ENCODE measurements at places on chromosomes 12 and 14.

DNA sequence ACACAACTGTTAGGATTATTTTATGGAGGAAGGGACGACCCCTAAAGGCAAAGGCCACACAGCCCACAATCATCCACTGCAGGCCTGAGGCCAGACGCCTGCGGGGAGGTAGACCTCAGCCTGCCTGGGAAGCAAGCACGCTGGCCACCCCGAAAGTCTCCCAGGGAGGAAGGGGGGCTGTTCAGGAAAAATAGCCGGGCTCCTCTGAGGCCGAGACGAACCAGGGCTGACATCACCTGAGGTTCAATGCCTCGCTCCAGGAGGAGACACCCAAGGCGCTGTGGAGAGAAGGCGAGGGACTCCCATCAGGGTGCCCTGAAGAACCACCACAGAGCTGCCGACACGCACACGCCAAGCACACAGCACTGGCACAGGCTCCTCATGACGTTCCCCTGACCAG lies 127.4 kb downstream of the PIWIL1 start:
- no peak for DNase-seq

DNA sequence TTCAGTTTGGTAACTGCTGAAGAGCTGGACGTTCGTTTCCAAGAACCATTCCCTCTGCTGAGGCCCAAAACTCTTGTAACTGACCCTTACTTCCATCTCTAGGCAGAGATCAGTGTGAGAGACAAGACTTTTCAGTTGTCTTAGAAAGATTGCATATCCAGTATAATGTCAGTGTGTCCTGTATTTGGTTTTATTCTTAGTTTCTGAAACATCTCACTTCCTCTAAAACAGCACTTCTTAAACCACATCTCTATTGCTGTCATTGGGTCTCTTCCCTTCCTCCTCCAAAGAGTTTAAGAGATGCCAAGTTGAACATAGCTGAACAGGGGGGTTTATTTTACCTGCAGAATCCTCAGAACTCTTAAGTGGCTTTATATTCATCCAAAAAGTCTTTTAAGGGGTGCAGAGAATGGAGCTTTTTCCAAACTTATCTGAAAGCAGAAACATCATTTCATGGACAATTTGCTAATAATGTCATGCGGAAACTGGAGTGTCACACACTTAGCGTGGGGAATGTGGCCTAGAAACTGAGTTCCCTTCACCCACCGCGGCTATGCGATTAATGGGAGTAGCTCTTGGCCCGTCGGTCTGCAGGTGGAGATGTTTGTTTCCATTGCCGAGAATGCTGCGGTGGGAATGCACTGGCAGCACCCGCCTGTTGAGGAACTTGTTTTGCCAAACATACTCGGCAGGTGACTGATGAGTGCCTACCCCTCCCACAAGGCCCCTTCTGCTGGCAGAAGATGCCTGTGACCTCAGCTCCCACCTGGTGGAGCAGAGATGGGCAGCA lies 148.2 kb downstream of the ADGRD1 start:
- no peak for DNase-seq

DNA sequence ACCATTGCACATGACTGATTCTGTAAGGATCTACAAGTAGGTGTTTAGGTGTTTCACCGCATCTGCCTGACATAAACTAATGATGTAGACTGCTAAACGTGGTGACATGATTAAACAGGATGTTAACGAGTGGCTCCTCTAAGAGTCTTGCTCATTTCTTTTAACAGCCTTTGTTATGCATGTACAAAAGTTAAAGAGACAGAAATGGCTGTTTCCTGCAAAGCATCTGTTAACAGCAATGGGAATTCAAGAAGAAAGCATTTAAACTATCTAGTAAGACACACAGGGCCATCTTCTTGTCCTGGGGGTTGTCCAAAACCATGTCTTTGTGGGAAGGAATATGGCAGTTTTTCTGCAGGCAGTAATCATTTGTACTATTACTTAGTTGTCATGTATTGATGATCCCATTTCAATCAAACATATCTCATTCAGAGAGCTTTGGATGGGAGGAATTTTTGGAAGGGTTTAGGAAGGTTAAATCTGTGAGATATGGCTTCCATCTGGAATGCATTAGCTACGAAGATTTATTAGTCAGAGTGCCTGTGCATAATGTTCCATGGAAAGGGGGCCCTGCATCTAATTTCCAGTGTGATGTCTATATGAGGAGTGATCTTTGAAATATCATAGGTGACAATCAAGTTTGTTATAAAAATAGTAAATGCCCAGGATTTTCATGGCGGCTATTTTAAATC lies 495.1 kb downstream of the EGLN3 start:
- no peak for DNase-seq

- no peak for DNase-seq
Measured at GRCh38 chr14:93955850-93956481, 20.4 kb downstream of the ASB2 start.

DNA sequence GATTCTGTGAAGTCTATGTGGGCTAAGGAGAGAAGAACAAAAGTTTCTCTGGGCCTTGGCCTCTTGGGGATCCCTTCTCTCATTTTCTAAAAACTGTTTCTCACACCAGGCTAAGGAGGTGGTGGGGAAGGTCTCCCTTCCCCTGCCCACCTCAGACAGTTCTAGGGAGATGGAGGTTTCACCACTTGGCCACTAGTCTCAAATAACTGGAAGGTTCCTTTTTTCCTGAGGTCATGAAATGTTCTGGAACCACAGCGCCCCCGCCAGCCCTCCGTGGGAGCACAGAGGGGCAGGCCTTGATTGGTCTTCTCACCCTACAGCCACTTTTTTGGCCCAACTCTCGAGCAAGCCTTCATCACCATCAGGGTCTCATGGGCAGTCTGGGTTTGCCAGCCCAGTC lies 12.6 kb downstream of the C12orf43 start:
- DNase-seq = no peak

- no peak for DNase-seq
Measured at GRCh38 chr12:50626026-50626425, 121.2 kb downstream of the DIP2B start.

DNA sequence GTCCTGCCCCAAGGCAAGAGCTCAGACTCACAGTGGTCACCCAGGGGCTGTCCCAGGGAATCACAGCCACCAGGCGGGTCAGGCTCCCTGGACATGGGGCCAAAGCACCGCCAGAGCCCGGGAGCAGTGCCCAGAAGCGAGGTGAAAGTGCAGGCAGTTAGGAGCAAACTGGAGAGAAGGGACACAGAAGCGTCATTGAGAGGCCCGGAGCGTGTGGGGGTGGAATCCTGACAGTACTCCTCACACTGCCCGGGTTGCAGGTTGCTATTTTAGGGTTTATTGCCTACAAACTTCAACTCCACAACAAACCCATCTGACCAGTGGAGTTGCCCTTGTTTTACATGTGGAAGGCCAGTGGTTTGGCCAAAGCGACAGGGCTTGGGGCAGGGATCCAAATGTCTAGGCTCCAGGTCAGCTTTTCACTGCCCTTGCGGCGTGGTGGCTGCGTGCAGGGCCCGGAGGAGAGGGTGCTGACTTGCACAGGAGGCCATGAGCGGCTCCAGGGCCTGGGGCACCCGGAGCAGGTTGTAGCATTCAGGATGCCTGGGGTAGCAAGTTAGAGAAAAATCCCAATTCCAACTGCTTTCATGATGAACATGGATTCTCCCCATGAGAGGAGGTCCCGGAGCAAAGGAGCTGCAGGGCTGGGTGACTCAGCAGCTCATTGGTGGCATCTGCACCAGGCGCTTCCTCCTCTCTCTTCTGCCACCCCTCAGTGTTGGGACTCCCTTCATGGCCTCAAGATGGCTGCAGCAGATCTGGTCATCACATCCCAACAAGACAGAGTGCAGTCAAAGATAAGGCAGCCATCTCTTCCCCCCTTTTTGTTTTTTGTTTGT lies 112.3 kb upstream of the NCOR2 start:
- no peak for DNase-seq

DNA sequence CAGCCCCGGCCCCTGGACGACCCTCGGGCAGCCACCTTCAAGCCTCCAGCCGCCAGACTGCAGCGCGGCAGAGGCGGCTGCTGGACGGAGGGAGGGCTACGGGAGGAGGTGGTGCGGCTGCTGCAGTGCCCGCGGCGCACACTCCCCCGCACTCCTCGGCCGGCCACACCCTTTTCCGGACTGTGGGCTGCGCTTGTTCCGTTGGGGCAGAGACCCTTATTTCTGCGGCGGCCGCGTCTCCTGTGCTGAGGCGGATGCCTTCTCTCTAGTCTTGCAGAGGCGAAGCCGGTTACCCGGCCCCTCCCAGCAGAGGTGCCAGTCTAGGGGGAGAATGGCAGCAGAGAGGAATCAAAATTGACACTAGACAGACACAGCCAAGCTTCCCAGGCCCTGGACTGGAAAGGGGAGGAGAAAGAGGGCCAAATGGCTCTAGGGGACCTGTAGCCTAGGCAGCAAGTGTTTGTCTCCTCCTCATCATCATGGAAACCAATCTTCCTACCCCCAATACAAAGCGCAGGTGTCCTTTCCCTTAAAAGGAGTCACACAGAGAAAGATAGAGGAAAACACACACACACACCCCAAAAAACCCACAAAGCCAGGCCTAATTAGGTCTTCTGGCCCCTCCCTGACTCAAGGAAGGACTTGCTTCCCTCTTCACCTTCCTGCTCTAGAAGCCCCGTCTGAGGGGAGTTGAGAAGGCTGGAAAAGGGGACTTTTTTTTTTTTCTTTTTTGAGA lies 1.3 kb downstream of the ESYT1 start:
- no peak for DNase-seq

DNA sequence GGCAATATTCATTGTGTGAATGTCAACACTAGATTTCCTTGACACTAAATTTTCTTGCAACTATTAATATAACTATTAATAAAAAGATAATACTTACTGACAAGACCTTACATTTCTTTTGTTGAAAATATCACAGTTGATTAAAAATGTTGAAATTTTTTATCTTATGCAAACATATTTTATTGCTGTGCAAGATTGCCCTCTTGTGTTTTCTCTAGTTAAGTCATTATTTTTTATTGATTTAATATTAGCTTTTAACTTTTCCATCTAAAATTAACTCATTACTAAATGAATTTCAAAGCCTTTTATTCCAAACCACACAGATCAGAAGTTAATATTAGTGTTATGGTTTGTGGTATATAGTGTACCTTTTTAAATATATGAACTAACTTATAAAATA lies 11.7 kb upstream of the NAA30 start:
- DNase-seq = no peak

GRCh38 chr14:23613242-23614070 lies 22.7 kb upstream of the DHRS2 start:
- no peak for DNase-seq

- no peak for DNase-seq
Measured at GRCh38 chr12:53476769-53477209, 22.5 kb downstream of the MAP3K12 start.

DNA sequence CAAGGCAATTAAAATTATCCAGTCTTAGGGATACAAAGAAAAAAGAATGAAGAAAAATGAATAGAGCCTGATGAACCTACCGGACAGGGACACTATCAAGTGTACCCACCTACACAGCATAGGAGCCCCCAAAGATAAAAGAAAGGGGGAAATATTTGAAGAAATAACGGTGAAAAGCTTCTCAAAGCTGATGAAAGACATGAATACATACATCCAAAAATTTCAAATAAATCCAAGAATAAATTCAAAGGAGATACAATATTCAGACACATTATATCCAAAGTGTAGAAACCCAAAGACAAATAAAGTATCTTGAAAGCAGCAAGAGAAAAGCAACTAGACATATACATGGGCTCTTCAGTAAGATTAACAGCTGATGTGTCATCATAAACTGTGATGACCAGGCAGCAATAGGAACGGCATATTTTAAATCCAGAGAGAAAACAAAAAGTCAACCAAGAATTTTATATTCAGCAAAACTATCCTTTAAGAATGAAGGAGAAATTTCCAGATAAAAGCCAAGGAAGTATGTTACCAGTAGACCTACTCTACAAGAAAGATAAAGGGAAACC lies 56.0 kb downstream of the CDK17 start:
- DNase-seq = no peak

DNA sequence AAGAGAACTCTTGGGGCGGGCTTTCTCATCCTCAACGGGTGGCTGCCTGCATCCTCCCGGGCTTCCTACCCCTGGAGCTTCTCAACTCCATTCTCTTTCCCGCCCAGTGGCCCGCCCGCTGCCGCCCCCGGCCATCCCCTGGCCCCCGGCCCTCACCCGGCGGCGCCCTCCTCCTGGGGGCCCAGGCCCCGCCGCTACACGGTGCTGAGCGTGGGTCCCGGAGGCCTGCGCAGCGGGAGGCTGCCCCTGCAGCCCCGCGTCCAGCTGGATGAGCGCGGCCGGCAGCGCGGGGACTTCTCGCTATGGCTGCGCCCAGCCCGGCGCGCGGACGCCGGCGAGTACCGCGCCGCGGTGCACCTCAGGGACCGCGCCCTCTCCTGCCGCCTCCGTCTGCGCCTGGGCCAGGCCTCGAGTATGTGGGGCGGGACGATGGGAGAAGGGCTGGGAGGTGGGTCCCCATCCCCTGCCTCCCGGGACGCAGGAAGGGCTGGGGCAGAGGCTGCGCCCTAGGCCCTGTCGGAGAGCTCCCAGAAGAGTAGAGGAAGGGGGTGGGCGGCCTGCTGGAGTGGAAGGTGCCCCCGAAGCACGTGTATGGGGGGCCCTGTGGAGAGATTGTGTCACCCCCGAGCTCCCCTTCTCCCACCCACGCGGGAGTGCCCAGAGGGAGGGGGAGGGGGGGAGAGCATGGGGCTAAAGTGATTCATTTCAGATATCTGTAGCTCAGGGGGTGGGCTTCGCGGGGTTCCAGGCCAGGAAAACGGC lies 1.5 kb downstream of the LAG3 start:
- peak; percentile 61 for DNase-seq

GRCh38 chr12:69388371-69388770 lies 28.8 kb downstream of the YEATS4 start:
- DNase-seq = no peak

DNA sequence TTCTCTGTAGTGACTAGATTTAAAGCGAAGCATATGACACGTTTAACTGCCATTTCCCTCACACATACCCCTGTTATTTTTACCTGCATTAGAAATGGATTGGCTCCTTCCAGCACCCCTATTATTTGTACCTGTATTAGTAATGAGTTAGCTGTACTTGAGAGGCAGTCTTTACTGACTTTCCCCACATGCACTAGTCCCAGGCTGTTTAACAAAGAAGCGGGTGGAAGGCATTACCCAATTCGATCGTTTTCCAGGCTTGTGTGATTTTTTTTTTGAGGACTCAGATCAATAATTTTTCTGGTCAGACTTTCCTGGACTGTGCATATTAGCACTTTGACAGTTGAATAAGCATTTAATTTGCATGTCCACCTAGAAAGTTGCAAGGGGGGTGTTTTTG lies 46.4 kb downstream of the RAD52 start:
- DNase-seq = no peak

- peak; percentile 10 for DNase-seq
Measured at GRCh38 chr14:81453166-81453766, 53.1 kb upstream of the STON2 start.

GRCh38 chr12:91567100-91567485 lies 384.5 kb upstream of the DCN start:
- DNase-seq = no peak

- no peak for DNase-seq
Measured at GRCh38 chr12:132661972-132662371, 25.2 kb downstream of the POLE start.

Data from stimulated activated CD8-positive, alpha-beta memory T cell treated with anti-CD3 and anti-CD28 coated beads, Interleukin-4, amount 100 ng/mL, for 4 hours (primary cell).